ENCODE measurements at places on chromosomes 12 and 14.

DNA sequence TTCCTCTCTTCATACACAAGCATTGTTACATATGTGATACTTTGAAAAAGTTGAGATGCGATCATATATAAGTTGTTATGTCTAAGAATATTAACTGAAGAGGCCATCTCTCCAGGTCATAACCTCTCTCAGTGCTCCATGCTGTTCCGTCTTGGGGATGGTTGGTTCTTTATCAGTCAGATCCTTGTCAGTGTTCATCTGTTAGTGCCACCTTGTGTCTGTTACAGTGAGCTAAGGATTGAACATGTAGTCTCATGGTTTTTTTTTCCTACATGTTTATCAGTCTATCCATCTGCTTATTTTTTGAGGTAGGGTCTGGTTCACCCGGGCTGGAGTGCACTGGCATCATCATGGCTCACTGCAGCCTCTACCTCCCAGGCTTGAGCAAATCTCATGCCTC lies 30.5 kb downstream of the EP400 start:
- no peak for DNase-seq

- no peak for DNase-seq
These were observed 73.0 kb downstream of the FUT8 start for GRCh38 chr14:65485516-65485915.

DNA sequence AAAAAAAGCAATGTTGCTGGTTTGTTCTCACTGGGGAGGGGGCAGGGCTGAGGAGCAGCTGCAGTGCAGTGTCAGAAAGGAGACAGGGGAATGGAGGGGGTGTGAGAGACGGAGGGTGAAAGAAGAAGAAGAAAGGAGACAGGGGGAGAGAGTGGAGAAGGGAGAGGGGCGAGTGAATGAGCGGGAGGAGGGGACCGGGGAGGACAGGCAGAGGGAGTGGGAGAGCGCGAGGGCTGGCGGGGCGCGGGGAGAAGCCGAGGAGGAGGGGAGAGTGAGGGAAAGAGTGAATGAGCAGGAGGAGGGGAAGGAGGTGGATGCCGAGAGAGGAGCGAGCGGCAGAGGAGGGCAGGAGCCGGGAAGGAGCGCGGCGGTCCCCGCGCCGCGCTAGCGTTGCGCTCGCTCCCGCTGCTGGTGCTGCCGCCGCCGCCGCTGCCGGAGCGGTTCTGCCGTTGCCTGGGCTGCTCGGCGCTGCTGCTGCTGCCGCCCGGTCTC lies at the start of gene NOVA1:
NOVA1 (minus strand) TSS at position 445 of the 492 bp plus-strand sequence. CDS start 597 bp downstream, outside the sequence.
- peak; percentile 91 for DNase-seq

- DNase-seq: no peak
These were observed 98.9 kb downstream of the RERG start for GRCh38 chr12:15122344-15122743.

DNA sequence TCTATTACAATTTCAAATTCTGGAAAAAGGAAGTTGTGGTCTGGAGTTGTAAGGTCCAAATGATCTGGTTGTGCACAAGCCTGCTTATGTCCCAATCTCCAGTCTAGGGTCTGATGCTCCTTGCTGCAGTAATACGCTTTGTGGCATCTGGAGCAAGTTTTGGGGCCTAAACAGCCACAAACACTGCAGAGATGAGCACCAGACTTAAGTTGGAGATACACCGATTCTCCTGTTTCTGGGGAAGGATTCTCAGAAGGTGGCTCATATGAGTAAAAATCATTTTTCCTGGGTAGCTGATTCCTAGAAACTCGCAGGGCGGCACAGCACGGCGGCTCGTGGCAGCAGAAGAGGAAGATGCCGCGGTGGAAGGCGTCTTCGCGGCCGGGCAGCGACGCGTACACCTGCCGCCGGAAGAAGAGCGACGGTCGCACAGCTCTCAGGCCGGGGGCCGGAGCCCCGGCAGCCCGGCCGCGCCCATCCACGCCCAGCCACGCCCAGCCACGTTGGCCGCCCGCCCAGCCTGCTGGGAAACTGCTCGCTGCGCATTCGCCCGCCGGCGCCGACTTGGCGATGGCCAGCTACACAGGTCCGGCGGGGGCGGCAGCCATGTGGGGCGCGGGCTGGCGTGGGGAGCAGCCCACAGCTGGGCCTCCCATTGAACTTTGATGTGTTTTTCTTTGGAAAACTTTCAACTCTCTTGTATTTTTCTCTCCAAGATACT lies 129.0 kb downstream of the ASCL4 start:
- peak; percentile 26 for DNase-seq

- no peak for DNase-seq
These were observed 270.1 kb downstream of the ADGRD1 start for GRCh38 chr12:131223791-131224225.

DNA sequence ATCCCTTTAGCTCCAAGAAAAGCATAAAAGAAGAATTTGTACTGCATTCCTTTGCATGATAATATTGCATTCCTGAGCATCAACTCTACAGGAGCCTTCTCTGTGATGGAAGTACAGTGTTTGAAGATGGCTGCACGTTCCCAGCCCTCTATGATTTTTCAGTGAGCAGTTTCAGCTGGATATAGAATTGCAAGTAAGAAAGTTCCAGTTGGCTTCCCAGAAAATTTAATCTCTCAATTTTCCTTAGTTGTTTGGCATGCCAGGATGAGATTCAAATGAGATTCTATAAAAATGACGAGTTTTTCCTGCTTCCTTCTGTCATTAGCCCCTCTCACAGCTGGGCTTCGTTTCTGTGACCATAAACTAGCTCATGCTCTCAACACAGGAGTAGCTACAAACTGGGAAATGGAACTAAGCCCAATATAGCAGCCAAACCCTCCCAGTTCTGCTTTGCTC lies 109.9 kb downstream of the TTC8 start:
- DNase-seq: no peak

DNA sequence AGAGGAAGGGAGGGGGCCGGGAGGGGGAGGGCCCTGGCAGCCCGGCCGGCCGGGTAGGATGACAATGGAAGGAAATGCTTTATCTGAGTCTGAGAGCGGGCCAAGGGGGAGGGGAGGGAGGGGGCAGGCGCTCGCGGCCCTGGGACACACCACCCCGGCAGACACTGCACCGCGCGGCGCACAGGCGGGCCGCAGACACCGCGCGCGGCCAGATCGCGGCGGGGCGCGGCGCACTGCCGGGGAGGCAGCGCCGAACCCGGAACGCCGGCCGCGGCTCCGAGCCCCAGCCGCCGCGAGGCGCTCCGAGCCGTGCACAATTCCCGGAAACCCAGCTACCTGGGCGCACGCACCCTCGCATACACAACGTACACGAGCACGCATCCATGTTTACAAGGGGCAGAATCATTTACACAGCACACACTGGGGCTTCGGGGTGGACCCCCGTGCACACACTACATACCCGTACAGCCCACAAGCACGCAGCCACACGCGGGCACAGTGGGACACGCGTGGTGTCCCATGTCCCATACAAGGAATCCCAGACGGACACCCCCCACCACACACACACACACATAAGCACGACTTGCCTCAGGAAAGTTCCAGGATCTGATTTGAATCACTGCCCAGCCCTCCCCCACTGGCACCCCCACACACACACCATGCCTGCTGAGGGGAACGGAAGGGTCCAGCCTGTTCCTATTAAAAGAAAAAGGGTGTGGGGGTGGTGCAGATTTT lies at the start of gene HDAC7:
HDAC7 (minus strand) TSS at position 8 of the 735 bp plus-strand sequence. CDS start 118 bp downstream, outside the sequence.
- peak; percentile 32 for DNase-seq

DNA sequence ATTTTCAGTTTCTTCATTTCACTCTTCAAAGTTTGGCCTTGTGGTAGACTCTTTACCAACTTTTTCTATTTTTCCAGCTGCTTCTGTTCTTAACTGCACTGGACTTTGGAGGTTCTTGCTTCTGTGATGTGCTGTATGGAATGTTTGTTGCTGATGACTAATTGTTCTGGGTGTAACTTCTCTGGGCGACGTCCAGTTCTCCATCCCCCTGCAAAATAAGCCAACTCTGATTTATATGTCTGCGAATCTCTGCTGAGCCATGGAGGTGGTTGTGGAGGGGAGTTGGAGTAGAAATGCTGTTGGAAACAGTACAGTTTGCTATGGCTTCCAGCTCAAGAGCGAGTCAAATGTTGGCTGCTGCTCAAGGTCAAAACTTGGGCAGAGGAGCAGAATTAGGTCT lies 113.9 kb upstream of the DYRK2 start:
- DNase-seq: no peak

DNA sequence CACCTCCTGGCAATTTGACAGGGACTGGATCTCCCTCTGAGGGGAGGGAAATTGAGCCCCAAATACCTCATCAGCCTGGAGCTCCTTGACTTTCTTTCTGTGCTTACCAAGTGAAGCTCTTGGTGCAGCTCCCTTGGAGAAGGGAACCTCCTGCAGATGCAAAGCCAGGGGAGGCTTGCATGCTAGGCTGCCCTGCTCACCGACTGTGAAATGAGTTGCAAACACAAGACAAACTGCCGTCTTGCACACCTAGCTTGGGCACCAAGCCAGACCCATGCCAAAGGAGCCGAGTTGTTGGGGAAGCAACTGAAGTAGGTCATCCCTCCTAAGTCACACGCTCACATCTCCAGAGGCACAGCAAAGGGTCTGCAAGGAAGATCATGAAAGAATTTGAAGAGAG lies 95.2 kb downstream of the GTF2A1 start:
- no peak for DNase-seq

DNA sequence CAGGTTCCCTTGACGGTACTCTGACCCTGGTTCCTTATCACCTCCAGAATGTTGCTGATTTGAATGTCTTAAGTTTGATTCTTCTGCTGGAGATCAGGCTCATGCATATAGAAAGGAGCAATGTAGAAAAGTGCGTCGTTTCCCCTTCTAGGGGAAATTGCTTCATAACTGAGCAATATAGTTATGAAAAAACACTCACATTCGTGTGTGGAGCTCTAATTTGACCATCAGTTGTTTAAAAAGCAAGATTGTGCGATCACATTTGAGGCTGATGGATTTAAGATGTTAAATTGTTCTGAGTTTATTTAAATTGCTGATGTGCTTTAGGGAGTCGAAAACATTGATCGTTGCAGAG lies 19.2 kb downstream of the PELI2 start:
- DNase-seq: no peak

DNA sequence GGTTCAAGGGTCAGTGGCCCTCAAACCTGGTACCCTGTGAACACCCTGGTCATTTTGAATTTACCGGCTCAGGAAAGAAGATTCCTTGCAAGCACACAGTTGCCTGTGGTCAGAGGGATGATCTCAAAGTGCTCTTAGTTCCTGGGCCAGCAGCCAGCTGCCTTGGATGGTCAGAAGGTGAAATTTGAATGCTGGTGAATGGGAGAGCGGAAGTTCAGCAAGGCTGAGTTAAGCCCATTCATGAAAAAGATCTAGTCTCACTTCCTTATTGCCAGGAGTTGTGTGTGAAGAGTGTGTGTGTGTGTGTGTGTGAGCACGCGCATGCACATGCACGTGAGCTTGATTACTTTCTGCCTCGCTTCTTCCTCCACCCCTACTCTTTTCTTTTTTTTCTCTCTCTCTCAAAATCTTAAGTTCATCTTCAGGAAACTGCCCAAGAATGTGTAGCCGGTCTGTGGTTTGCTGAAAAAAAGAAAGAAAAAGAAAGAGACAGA lies 155.5 kb upstream of the CCND2 start:
- DNase-seq: no peak

DNA sequence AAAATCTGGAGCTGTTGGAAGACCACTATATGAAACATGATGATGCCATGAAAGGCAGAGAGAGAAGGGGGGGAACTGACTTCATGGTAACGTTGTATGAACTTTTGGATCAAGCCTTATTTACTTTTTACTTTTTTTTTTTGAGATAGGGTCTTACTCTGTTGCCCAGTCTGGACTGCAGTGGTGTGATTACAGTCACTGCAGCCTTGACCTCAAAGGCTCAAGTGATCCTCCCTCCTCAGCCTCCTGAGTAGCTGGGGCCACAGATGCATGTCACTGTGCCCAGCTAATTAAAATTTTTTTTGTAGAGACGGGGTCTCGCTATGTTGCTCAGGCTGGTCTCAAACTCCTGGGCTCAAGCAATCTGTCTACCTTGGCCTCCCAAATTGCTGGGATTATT lies 31.3 kb upstream of the CTDSP2 start:
- DNase-seq: no peak

DNA sequence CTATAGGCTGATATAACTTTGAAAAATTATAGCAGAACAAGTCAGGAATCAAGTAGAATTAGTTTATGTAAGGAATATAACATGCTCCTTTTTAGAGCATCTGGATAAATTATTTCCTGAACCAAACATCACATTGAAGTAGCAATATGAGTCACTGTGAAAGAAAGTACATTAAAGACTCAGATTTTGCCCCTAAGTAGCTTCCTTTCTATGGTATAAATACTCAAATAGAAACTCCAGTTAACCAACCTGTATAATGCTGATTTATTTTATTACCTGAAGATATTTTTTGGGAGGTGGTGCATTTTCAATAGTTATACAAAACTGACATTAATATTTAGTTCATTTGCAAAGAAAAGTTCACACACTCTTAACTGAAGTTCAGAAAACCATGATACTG lies 312.1 kb downstream of the ITPR2 start:
- no peak for DNase-seq

- no peak for DNase-seq
These were observed 13.2 kb downstream of the PLD4 start for GRCh38 chr14:104937694-104938365.

DNA sequence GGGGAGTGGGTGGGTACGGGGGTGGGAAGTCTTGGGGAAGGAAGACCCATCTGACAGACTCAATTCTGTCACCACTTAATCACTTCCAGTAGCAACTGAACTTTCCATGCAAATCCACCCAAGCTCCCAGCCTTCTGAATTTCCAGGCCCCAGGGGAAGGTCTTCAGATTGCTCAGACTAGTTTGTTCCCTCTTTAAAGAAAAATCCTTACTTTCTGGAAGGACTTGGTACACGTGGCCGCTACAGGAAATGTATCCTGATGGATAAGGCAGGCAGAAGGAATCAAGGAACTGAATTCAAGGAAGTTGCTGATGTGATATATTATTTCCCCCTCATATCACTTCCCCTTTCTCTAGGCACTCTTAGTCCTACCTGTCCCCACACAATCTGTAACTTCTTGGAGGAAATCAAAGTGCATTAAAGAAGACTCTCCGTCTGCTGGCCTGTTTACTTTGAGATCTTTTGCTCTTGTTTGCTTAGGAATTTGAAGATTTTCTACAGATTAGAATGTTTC lies 6.4 kb downstream of the NFKBIA start:
- no peak for DNase-seq

DNA sequence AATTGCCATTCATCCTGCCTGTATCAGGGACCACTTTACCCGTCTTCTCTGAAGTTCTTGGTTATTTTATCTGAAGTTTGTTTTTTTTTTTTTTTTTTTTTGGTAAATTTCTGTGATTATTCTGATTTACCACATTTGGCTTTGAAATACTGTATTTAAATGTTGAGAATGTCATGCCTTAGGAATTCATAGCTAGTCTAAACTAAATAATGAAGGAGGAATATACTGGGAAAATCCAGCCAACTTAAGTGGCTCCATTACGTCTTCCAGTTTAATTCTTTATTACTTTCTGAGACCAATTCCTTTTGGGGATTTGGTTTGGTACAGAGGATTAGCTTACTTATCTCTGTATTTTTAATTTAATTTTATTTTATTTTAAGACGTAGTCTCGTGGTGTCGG lies 60.3 kb upstream of the KCNMB4 start:
- no peak for DNase-seq

- DNase-seq: no peak
These were observed 7.7 kb downstream of the BRF1 start for GRCh38 chr14:105292826-105293711.

Measured in NCI-H1092 treated with DMSO at 0.1 percent for 48 hours (cell line).